OCI-LY7 (cell line): ENCODE measurements at places on chromosomes 7 and 10.
A peak's percentile ranks its signal among the peaks of the same experiment; 100 is the strongest.

DNA sequence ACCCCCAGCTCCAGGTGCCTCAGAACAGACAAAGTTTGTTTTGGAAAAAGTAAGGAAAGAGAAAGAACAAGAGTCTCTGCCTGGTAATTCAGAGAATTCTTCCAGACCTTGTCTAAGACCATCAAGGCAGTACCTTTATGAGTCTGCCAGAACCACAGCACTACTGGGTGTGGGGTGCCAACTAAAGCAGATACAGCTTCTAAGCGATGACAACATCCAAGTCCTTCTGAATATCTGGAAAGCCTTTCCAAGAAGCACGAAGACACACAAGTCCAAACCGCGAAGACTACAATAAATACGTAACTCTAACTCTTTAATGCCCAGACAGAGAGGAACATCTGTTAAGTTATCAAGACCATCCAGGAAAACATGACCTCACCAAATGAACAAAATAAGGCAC is 94.3 kb downstream of the SIRT1 start:
- no peak for DNase-seq

DNA sequence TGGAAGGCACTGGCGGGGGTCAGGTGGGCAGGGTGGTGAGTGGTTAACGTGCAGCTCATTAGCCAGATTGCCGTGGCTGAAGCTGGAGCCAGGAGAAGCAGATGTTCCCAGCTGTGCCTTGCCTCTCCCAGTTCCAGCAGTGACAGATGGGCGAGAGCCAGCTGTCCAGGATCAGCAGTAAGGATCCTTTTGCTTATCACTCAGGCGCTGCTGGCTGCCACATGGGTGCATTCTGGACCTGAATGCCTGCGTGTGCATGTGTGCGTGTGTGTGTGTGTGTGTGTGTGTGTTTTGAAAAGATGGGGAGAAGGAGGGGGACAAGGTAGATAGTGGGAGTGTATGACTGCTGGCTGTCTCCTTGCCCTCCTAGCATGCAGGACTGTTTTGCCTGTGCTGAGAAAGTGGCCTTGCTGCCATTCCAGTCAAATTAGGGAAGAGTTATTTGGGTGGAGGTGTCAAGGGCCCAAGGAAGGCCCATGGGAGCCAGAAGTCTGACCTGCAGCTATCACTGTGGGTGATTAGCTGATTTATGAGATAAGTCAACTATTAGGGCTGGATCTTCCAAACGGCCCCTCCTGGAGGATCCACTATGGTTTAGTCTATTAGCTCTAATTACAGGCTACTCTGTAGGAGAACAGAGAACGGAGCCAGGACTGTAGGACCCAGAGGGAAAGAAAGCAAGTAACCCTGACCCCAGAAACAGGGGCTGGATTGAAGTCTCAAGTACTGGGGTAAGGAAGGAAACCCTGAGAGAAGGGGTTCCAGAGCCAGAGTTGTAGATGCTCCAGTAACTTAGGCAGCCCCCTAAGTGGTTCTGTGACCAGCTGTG is 3.3 kb downstream of the EPHA1 start:
- no peak for DNase-seq

GRCh38 chr7:143321242-143321641 is 5.3 kb downstream of the CLCN1 start:
- DNase-seq = no peak

DNA sequence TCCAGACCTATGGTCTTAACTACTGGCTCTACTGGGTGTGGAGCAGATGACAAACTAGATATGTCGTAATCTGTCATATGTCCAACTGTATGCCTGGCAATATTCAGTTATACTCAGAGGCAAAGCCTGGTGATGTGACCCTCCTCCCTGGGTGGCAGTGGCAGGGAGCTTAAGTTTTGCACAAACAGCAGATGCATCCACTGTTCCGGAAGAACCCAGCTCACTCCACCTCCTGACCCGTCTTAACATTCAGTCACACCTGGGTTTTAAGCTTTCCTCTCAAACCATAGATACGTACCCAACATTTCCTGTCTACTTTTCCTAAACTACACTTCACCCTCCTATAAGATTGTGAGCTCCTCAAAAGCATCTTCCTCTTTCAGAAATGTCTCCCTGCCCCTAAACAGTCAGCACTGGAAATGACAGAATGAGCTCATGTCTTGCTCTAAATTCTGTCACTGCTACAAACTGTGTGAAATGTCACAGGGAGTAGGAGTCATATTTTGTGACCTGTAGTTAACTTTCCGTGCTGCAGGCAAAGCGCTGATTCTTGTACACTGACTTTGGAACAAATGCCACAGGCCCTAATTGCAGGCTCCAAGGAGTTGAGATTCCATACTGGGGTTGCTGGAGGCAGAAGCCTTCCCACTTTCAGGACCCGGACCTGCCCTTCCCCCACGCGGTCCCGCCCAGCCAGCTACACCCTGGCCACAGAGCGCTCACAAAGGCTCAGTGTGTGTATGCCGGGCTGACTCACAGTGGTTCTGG is 23.9 kb downstream of the SCD start:
- DNase-seq = peak; percentile 31

- no peak for DNase-seq
Observed at GRCh38 chr7:78967046-78967445, 486.4 kb downstream of the MAGI2 start.

DNA sequence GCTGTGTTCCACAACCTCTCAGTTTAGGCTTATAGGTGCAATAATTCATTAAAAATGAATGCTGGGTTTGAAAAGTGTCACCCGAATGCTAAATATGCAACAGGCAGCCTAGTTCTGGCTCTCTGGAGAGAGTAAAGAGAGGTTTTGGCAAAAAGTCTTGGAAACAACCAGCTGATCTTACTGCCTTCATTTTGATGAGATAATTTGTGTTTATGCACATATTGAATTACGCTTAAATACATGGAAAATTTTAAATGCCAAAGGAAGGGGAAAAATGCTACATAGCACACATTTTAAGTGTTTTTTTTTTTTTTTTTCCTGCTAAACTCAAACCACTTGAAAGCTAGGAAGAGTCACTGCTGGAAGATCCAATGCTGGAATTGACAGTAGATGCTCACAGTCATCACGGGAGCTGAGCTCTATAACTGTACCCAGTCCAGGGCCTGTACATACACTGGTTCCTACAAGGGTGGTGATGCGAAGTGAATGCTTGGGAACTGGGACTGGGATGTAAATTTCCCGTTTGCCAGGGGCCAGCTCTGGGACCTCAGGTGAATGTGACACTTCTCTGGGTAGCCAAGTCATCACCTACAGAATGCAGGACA is 151.5 kb downstream of the PFKFB3 start:
- no peak for DNase-seq

GRCh38 chr10:92688927-92689662 is 660 bp upstream of the HHEX start:
- DNase-seq = peak; percentile 56

- no peak for DNase-seq
Observed at GRCh38 chr7:81040496-81040895, 121.6 kb upstream of the SEMA3C start.

- no peak for DNase-seq
Observed at GRCh38 chr7:91135703-91136430, 128.4 kb upstream of the FZD1 start.

GRCh38 chr7:101858437-101859385 is 41.3 kb downstream of the CUX1 start:
- DNase-seq = peak; percentile 70

DNA sequence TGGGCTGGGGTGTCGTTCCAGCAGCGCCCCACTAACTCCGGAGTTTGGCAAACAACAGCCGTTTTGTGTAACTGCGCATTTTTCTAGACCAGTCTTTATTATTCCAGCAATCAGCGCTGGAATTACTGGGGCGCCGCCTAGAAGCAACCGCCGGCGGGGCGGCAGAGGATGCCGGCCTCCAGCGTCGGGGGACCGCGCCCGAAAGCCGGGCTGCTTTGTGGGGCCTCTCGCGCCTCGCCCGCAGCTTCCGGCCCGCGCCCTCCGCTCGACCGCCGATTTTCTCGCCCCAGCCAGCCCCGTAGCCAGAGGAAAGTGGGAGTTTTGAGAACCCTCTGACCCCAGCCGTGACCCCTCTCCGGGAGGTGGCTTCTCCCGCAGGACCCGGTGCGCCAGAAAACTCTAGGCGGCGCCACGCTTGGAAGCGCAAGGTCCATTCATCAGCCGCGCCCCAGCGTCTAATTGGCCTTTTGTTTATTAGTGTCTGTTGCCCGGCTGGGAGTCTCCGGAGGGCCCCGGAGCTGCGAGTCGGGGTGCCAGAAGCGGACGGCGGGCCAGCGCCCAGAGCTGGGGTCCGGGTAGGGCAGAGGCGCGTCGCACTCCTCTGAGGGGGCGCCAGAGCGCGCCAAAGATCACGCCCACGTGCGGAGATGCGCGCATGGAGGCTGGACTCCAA is 10.7 kb downstream of the EMX2 start:
- DNase-seq = no peak

- DNase-seq = no peak
Observed at GRCh38 chr7:73394422-73394821, 39.2 kb upstream of the FZD9 start.

GRCh38 chr7:47818796-47819606 is 129.3 kb downstream of the PKD1L1 start:
- DNase-seq = peak; percentile 80

- DNase-seq = no peak
Observed at GRCh38 chr7:99955247-99955646, 20.6 kb downstream of the AZGP1 start.

GRCh38 chr7:38127216-38128207 is 50.5 kb upstream of the STARD3NL start:
- DNase-seq = no peak

GRCh38 chr10:98414932-98415730 is at the start of gene PYROXD2:
PYROXD2 (minus strand) TSS chr10:98415182; CDS start chr10:98415135, 47 bp downstream.
- no peak for DNase-seq

DNA sequence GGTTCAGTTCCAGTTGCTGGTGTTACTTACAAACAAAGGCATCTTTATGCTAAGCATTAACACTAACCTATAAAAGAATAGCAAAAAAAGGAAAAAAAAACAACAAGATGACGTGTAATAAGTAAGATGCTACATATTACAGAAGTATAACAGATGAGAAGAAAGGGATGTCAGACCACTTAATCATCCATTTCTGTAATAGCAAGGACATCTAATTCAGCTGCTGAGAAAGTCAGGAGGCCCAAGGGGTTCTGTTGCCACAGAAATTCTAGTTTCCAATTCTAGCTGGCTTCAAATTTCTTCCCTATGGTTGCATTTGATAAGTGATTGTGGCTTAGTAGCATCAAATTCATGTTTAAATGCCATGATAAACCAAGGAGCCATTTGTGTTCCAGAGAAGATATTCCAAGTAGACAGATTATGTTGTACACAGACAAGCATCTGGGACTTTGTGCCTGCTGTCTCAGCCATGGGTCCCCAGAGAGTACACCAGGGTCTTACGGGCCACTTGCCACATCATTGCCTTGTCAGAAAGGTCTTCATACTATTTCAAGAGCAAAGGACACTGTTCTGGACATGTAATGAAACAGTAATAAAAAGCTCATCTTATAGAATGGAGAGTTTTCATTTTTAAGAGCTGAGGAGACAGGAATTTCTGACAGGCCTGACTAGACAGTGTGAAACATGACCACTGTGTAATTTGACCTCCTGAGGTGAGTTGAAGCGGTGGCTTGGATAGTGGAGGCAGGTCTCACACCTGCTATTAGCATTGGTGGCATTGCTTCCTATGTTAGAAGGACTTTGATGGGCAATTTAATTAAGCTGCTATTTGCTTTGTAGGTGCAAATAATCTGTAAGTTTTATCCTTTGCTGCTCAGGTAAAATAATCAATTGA is 4.2 kb upstream of the ASB4 start:
- DNase-seq = no peak

DNA sequence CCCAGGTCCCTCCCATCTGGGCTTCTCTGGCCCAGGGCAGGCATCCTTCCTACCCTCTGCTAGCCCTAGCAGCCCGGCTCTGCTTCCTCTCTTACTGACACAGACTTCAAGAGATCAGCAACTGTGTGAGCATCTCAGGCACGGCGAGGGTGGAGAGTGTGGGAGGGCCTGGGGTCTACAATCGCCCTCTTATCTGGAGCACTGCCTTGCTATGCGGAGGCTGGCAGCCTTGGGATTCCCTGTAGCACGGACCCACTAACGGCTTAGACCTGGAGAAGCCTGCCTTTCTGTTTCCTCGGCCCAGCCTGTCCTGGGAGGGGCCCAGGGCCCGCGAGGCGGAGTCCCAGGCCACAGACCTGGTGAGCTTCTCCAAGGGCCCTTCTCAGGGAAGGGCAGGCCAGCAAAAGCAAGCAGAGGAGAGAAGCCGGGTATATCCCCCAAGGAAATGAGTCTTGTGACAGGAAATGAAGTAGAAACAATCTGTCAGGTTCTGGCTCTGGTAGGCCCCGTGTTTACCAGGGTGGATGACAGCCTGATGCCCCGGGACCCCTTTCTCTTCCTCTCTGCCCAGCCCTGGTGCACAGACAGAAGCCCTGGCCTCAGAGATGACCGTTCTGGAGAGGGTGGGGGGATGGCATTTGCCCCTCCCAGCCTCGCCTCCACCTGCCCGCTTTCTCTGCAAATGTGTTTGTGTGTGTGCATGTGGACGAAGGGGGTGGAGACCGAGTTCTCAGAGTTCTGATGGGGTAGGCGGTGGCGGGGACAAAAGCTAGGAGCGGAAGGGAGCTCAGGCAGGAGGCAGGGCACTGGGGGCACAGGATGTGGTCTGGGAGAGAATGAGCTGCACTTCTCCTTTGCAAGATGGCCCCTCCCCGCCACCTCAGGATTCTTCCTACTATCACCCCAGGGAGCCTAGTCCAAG is 2.5 kb downstream of the LRCH4 start:
- peak; percentile 82 for DNase-seq

DNA sequence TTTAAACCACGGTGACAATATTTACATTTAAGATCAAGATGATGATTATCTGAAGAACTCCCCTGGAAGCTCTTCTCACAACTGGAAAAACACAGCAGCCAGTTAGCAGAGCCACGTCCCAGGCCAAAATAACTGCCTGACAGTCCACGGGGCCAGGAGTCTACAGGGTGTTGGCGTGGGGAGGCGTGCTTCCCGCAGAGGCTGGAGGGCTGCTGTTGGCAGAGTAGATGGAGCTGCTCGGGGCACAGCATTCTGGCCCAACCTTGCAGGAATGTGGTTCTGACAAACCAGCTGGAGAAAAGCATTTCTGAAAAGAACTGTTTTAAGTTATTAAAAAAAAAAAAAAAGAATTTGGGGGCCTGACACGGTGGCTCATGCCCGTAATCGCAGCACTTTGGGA is 177.9 kb downstream of the EBF3 start:
- no peak for DNase-seq

GRCh38 chr7:132750096-132750495 is 173.8 kb upstream of the PLXNA4 start:
- DNase-seq = peak; percentile 47

DNA sequence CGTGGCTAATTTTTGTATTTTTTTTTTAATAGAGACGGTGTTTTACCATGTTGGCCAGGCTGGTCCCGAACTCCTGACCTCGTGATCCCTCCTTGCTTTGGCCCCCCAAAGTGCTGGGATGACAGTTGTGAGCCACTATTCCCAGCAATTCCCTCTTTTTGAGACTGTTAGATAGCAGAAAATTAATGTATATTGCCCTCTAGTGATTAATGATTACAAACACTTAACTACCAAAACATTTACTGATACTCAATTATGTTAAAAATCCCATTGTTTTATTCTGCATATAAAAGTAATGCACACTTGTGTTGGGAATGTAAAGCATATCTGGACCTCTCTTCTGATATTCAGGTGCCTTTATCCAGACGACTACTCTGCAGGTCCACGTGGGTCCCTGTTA is 41.2 kb upstream of the COBL start:
- no peak for DNase-seq

GRCh38 chr10:71996592-71997371 is 32.6 kb downstream of the CHST3 start:
- peak; percentile 7 for DNase-seq

- DNase-seq = no peak
Observed at GRCh38 chr7:18829858-18830285, 287.6 kb downstream of the TWIST1 start.

- no peak for DNase-seq
Observed at GRCh38 chr10:107915215-107915610, 750.7 kb upstream of the SORCS1 start.
